ENCODE measurements at places on chromosomes 12 and 14.

GRCh38 chr12:110937104-110937641 lies 16.8 kb upstream of the MYL2 start:
- DNase-seq, result peak; percentile 91

GRCh38 chr14:76203086-76204001 lies 51.6 kb downstream of the GPATCH2L start:
- DNase-seq, result no peak

DNA sequence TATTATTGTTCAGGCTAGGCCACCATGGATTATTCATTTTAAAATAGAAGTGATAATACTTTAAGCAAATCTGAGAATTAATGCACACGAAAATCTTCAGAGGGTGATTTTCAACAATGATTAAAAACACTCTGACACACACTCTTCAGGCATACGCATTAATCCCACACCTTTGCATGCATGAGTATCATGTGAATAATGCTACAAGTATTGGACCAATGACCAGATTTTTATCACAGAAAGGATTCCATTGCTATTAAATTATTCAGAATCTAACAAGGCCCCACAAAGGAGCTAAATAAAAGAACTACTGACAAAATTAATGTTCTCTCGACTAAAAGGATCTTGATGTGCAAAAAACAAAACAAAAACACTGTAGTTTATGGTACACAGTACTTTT lies 11.1 kb downstream of the EPS8 start:
- no peak for DNase-seq

GRCh38 chr12:54126696-54127537 lies 61.9 kb downstream of the SMUG1 start:
- no peak for DNase-seq

- no peak for DNase-seq
Measured at GRCh38 chr12:17169726-17170471, 563.9 kb upstream of the LMO3 start.

- DNase-seq, result peak; percentile 48
Measured at GRCh38 chr14:53953828-53954550, 2.6 kb downstream of the BMP4 start.

DNA sequence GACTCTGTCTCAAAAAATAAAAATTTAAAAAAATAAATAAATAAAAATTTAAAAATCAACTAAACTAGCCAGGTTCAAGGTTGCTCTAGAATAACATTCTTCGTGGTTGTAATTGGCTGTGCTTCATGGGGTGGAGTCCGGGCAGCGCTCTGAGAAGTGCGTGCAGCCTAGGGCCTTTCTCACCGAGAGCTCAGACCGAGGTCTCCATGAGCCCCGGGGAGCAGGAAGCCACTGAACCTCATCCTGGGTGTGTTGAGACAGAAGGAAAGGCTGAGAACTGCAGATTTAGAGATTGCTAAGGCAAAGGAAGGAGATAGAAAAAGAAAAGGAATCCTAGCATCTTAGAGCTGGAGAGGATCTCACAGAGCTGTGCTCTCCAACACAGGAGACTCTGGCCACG lies 14.7 kb downstream of the P2RX4 start:
- no peak for DNase-seq

DNA sequence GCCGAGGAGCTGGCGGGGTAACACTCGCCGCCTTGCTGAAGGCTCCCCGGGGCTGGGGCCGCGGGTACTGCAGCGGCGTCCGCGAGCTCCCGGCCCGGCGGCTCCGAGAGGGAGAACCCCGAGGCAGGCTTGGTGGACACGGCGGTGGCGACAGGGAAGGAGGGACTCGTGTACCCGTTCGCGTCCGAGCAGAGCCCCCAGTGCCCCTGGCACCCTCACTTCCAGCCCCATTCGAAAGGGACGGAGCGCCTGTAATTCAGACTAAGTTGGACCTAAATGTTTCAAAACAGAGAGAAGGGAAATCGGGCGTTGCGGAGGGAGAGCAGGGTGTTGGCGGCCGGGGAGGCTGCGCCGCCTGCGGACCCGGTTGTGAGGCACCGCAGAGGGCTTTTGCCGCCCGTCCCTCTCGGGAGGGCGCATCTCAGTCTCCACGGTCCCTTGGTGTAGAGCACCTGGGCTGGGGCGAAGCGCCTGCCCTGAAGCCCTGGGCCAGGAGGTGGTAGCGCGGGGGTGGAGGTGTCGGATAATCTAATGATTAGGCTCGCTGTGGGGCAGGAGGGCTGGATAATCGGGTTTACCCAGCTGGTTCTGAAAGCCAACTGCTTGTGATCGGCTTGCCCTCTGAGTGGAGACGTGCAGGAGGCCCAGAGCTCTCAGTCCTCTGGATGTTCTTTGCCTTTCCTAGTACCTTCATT lies 771 bp downstream of the DAAM1 start:
- DNase-seq, result peak; percentile 33

DNA sequence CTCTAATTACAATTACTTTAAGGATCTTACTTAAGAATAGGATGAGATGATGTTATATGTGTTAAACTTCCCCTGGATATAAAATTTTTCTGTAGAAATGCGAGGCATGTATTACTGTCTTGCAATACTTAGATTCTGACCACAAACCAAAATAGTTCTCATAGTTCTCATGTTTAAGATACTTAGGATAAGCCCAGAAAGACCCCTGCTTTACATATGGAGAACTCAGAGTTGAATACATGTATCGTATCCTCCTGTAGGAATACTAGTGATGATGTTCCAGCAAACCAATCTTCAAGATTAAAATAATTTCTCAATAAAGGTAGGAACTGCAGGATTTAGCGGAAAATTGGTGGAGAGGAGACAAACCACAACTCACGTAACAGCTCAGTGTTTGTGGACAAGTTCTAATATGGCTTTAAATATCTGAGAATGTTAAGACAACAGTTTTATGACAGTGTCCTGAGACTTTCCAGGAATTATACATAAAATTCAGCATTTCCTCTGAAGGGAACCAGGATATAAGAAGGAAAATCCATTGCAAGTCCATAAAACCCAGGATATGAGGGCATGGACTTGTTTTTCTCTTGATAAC lies 114.7 kb upstream of the CRY1 start:
- no peak for DNase-seq

DNA sequence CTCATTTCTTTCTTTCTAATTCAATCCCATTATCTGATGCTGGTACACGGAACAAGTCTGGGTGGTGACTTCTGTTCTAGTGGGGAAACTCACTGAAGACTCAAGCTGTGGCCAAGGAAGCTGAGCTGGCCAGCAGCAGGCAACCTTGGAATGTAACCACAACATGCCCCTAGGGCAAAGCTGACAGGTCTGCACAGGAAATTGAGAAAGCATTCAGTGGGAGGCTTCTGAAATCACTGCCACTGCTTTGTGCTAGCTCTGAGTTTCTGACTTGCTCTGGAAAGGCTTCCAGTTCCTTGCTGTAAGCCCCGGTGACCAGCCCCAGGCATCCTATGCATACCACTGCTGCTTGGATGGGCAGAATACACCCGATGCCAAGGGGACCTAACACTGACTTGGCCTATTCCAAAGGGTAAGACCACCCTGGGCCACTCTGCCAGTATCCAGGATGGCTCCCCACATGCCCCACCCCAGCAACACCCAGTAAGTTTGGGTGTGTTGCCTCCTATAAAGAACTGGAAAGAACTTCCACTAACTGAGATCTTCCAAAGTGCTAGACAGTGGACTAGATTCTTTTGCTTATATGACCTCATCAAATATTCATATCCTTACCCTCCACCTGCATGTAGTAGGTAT lies 84.5 kb upstream of the CDKN3 start:
- no peak for DNase-seq

DNA sequence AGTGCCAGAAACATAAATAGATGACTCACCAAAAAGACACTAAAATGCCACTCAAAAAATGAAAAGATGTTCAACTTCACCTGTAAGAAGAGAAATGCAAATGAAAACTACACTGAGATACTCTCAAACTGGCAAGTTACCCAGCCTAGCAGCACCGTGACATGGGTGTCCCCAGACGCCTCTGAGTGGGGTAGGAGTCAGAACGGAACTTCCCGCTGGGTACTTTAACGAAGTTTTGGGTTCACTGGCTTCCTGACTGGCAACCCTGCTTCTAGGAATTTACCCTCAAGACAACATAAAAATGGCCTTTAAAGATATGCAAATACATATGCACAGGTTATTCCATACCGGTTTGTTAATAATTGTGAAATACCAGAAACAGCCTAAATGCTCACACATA lies 52.6 kb downstream of the RIMBP2 start:
- DNase-seq, result no peak

Data from cerebellar cortex (tissue), 1 donor.